ENCODE measurements at places on chromosomes 11 and 22.

DNA sequence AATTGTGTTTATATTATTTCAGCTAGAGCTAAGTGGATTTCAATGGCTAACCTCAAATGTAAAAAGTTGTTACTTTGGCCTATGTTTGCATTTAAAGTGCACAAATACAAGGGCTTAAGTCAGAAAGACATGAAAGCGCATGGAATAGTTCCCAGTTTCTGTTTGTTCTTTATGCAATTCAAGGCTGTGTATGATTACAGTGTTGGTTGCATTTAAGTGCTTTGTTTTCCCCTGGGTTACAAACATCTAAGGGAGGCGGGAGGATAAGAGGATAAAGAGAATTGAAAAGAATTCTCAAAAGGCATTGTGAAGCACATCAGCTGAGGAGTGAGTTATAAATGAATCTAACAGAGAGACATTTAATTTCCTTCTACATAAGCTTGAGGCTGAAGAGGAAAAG, 453.4 kb downstream of the NTM start:
- DNase-seq, result no peak

DNA sequence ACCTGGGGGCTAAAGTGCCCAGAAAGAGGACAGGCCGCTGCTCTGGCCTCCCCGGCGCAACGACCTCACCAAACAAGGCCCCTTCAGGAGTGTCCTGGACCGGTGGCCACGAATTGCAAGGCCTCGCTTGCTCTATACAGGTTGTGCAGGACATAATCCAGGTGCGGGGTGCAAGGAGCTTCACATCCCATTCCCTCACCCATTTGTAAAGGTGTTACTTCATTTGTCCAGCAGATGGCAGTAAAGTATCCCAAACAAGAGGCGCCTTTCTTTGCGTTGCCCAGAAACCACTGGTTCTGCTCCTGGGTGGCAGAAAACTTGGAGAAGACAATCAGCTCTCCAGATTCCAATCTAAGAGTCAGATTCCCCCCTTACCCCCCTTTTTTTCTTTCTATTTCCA, 35.9 kb upstream of the PRDM11 start:
- DNase-seq, result peak; percentile 39

DNA sequence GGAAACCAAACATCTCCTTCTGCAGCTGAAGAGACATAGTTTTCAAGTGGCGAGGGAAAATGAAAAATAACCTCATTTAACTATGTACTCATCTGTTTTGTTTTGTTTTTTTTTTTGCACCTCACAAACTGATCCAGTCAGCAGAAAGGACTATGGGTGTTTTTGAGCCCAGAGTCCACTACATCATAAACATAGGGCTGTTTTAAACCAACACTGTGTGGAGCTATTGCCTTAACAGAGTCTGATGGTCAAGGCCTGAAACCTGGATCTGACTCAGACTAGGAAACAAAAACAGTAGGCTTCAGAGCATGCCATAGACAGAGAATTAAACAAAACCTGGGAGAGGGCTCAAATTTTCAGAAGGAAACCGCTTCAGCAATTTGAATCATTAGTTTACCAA, 99.3 kb upstream of the FSHB start:
- peak; percentile 47 for DNase-seq

DNA sequence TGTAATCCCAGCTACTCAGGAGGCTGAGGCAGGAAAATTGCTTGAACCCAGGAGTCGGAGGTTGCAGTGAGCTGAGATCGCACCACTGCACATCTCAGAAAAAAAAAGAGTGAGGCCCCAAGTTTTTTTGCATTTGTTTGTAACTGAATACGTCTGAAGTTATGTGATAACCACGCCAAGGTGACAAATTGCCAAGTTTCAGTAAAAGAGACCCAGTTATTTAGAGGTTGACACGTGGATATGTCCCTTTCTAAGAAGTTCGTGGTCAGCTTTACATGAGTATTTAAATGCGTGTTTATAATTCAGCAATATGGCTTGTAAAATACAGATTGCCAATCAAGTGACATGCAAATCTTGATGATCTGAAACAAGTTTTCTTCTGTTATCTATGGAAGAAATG, 8.0 kb downstream of the PPARA start:
- DNase-seq, result no peak

- no peak for DNase-seq
Measured at GRCh38 chr22:47622541-47622940, 860.1 kb downstream of the TBC1D22A start.

DNA sequence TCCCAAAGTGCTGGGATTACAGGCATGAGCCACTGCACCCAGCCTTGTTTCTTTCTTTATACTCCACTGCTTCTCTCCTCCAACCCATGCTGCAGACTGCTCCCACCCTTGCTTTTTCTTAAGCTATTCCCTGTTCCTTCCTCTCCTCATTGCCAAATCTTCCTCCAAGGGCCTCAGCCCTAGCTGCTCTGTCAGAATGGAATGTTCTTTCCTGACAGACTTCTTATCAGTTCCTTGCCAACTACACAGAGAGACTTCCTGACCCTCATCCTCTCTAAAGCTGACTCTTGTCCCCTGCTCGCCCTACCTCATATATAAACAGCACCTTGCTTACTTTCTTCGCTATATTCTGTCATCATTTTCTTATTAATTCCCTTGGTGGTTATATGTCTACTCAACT, 16.9 kb upstream of the PIK3C2A start:
- no peak for DNase-seq

DNA sequence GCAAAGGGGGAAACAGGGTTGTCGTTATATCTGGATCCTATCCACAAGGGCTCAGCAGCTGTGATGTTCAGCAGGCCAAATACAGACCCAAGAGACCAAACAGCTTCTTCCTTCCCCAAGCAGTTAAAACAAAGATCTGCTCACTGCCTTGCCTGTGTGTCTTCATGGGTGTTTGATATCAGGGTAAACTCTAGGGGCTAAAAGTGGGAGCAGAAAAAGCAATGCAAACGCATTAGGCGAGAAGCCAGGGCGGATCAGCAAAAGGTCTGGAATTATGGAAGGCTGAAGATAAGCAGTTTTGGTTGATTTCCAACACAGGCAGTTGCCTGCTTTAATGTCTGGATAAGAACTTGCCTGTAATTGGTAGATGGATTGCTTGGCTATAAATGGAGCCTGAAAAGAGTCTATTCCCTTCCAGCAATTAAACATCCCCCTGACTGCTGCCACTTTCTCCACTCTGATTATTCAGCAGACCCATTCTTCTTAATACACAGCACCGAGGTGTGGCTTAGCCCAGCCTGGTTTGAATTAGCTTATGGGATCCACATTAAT, 126.3 kb downstream of the COMMD9 start:
- DNase-seq, result no peak

DNA sequence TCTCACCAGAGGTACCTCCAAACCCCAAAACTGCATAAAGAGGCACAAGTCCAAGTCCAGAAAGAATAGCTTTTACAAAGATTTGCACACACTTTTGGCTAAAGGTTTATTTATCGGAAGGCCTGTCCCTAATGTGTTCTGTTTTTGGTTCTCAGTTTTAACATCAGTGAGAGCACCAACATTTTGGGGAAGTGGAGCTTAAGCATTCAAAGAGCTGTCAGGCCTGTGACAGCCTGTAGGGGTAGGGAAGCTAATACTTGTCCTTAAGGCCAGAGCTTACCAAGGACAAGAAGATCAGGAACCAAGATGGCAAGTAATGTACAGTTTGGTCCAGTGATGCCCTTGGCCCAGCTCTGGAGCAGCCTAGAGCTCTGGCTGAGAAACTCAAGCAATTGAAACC, 38.9 kb upstream of the SCUBE2 start:
- DNase-seq, result no peak

GRCh38 chr22:49783036-49783746, 44.5 kb downstream of the BRD1 start:
- no peak for DNase-seq

DNA sequence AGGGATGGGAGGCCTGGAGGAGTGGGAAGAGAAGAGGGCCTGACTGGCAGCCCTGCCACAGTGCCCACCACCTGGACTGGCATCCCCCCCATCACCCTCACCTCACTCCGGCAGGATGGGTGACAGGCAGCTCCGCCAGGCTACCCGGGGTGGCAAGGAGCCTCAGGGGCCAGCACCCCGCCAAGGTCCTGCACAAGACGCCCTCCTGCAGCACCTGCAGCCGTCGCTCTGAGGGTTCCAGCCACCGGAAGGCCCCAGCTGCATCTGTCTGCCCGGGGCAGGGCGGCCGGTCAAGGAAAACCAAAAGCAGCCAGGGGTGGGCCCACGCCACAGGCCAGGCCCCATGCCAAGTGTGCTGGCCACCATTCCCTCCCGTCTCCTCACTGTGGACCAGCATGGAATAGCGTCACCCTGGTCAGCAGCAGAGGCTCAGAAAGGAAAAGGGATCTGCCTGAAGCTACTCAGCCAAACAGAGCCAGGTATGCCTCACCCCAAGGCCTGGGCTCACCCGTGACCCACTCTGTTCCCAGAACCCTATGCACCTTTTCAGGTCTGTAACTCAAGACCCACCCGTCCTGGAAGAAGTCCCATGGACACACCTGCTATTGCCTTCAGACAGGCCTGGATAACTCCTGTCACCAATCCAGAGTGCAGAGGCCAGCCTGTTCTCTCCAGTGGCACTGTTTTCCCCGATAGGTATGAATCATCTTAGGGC, 7.0 kb downstream of the RHBDD3 start:
- peak; percentile 78 for DNase-seq

GRCh38 chr22:45310331-45310976, 720 bp downstream of the FAM118A start:
- no peak for DNase-seq

DNA sequence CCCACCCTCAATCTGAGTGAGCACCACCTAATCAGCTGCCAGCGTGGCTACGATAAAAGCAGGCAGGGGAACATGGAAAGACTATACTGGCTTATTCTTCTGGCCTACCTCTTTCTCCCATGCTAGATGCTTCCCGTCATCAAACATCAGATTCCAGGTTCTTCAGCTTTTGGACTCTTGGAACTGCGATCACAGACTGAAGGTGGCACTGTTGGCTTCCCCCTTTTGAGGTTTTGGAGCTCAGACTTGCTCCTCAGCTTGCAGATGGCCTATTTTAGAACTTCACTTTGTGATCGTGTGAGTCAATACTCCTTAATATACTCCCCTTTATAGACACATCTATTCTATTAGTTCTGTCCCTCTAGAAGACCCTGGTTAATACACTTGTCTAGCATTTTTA, 543.7 kb upstream of the RAG2 start:
- DNase-seq, result peak; percentile 12

DNA sequence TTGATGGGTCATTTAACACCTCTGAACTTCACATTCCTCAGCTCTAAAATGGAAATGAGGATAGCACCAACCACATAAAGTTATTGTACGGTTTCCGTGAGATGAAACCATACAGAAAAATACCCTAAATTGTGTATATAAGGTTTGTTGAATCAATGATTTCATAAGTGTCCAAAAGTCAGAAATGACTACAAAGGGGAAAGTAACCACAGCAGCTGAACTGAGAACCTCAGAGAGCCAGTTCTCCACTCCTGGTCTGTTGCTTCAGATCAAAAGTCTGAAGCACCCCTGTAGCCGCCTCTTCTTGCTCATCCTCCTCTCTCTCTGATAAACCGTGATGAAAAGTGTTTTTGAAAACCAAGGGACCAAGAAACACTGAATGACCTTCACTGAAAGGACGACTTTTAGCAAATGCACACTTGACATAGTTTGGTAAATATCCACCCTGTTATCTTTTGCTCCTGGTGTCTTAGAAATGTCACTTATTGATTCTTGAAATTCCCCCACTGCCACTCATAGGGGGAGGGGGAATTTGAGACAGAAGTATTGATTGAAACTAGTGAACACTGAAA, 194.5 kb downstream of the NAV2 start:
- DNase-seq, result no peak

DNA sequence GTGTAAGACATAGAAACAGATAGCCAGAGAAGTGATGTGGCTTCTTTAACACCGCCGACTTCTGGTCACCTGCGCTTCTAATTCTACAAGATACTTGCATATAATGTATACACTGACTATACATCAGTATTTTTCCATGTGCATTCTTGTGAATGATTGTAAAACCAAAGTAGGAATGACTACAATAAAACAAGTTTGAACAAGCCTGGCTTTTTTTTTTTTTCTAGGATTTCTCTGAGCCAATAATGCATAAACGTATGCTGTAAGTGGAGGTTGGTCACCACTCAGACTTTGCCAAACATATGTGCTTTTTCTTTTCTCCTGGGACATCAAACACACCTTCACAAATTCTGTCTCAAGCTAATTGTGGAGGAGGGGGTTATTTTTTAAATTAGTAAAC, 237.8 kb upstream of the KIRREL3 start:
- no peak for DNase-seq

GRCh38 chr22:27512283-27512761, 289.2 kb downstream of the MN1 start:
- peak; percentile 32 for DNase-seq

GRCh38 chr22:37282385-37282677, at the start of gene CYTH4:
Gene CYTH4, plus strand, starts transcription at chr22:37282508. Its CDS starts 62 bp downstream, at chr22:37282570.
- DNase-seq, result no peak

DNA sequence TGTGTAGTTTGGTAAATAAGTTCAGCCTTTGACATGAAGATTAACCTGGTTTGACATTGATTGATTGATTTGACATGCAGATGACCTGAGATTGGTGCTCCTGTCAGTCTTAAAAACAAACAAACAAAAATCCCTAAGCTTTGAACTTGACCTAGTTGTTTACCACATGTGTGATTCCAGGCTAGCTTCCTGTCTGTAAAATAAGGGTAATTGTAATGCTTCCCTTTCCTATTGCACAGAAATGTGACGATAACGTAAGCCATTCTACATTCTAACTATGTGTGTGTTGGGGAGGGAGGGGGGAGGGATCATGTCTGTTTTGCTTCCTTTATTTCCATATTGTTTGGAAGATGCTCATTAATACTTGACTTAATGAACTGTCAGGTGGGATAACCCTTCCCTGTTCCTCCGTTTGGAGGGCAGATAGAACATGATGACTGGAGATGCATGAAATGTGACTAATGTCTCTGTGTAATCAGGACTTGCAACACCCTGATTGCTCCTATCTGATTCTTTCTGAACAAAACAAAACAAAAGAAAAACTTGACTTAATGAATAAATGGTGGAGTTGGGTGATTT, 106.1 kb upstream of the CLMP start:
- no peak for DNase-seq

- no peak for DNase-seq
Measured at GRCh38 chr11:118615976-118616371, 8.6 kb downstream of the PHLDB1 start.

GRCh38 chr22:42931421-42932196, 74.5 kb upstream of the ARFGAP3 start:
- no peak for DNase-seq

DNA sequence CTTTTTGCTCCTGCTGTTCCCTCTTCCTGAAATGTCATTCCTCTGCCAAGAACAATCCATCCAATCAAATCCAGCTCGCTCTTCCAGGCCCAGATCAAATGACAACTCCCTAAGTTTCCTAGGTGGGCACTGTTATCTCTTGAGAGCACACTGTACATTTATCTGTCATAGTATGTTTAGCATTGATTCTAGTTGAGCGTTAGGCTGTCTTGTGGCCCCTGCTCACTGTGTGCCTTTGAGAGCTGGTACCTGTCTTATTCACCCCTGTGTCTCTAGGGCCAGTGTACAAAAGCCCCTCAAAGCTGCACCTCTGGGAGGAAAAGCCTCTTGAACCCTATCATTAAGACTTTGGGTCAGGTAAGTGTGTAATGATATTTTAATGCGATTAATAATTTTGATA, 7.1 kb upstream of the LMO2 start:
- DNase-seq, result no peak
